ENCODE measurements at places on chromosomes 2 and 18. TPM values are rescaled to one million over a fixed set of nuclear protein-coding genes. Genes with fewer than 3 reads are reported as not detected.

REG3A gene
- not detected for total RNA-seq

RMDN2 gene
- total RNA-seq = 9.1 TPM

GRCh38 chr2:24558781-24559472 is 67.9 kb downstream of the NCOA1 start:
- DNase-seq = no peak

PROM2 gene
- 14.2 TPM for total RNA-seq

DNA sequence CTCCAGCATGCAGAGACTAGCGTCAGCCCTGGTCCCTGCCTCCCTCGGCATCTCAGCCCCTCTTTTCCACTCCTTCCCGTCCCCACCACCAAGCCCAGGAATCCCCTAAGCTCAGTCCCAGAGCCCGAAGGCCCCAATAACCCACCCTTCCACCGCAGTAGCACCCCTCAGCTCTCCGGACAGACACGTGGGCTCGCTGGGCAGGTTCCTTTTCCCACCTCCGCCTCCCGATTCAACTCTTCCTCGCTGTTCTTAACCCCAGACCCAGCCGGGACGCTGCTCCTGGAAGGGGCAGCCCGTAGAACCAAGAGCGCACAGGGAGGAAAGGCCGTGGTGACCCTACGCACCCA is 1.4 kb downstream of the IHH start:
- DNase-seq = no peak

MC2R gene
- total RNA-seq = not detected
